ENCODE measurements at places on chromosomes 13 and 19.
A peak's percentile ranks its signal among the peaks of the same experiment; 100 is the strongest.

- DNase-seq, result peak; percentile 79
Observed at GRCh38 chr19:46704379-46705076, 12.4 kb downstream of the PRKD2 start.

DNA sequence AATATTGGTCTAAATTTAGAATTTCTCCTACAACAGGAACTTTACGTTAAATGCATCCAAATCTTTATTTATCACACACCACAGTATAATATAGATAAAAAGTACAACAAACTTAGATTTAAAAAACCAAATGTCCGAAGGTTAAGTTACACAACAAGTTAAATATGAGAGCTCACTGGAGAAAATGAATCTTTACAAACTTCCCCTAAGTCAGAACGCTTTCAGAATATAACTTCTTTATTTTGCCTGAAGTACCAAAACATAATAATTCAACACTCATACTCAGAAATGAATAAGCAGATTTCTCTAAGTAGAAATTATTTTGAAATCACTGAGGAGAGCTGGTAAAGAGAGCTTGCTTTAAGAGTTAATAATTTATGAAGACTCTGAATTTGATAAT, 33.8 kb downstream of the TSC22D1 start:
- DNase-seq, result no peak

GRCh38 chr19:33678796-33679585, 57.2 kb downstream of the CHST8 start:
- no peak for DNase-seq

DNA sequence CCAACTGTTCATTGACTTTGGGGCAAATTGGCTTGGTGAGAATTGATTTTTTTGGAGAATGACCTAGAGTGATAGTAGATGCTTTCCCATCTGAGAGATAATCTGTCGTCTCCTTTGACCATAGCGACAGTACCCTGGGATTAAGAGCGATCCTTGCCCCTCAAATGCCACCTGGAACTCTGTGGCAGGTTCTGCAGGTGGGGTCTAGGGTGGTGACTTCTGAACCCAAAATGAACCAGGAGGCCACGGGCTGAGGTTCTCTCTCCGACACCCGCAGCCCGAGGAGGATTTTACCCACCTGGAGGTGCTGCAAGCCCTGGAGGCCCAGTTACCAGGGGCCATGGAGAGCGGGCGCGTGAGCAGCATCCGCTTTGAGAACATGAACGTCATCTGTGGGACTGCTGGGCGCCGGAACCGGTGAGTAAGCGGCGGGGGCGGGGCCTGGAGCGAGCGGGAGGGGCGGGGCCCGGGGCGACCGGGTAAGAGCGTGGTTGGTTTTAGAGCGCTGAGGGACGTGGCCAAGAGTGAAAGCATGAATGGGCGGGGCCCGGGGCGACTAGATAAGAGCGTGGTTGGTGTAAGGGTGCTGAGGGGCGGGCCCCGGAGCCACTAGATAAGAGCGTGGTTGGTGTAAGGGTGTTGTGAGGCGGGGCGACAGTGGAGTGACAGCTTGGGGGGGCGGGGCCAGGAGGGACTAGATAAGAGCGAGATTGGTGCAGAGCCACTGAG, 8.6 kb downstream of the C19orf81 start:
- peak; percentile 67 for DNase-seq

GRCh38 chr13:80865329-80865728, 524.4 kb upstream of the SPRY2 start:
- no peak for DNase-seq

DNA sequence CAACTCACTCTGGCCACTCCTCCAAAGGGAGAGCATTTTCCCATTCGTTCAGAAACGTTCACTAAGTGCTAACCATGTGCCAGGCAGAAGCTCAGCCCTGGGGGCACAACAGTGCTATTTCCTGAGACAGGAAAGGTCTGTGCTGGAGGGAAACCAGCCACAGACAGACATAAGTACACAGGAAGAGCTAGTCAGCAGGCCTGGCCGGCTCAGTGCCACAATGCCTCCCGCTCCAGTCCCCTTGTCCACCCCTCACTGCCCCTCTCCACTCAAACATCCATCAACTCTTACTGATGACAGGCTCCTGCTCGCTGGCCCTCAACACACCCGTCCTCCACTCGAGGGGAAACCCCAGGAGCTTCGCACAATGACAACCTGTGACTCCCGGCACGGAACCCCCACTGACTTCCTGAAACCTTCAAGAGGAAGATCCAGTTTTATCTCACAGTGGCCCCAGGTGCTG, 11.3 kb upstream of the PLA2G4C start:
- DNase-seq, result no peak

GRCh38 chr19:40216013-40216776, 2.0 kb downstream of the TTC9B start:
- DNase-seq, result no peak

- DNase-seq, result no peak
Observed at GRCh38 chr19:51082611-51083010, at the start of gene KLK14. Gene KLK14 (minus strand): TSS chr19:51082887. CDS start chr19:51082614, 273 bp downstream.

- no peak for DNase-seq
Observed at GRCh38 chr13:58579468-58579867, 947.9 kb downstream of the PCDH17 start.

- no peak for DNase-seq
Observed at GRCh38 chr19:21566073-21566472, 60.7 kb downstream of the ZNF429 start.

- DNase-seq, result no peak
Observed at GRCh38 chr19:51559240-51559639, 11.8 kb upstream of the ZNF175 start.

DNA sequence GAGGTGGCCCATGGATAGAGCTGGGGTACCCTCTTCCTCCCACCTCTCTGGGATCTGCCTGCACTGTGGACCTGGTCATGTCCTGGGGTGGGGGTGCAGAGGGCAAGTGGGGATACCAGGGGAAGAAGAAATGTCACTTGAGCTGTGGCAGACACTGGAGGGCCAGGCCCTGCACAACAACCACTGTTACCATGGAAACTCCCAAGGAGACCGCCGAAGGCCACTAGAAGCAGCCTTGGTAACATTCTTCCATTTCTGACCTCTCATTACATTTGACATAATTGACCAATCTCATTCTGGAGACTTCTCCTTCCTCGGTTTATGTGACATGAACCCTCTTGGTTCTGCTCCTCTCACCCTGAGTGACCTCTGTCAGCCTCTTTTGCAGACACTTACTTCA, 179.9 kb upstream of the SERP2 start:
- no peak for DNase-seq

- DNase-seq, result no peak
Observed at GRCh38 chr13:23656637-23657371, 86.6 kb downstream of the TNFRSF19 start.

- DNase-seq, result no peak
Observed at GRCh38 chr13:32850316-32851052, 165.7 kb upstream of the KL start.

DNA sequence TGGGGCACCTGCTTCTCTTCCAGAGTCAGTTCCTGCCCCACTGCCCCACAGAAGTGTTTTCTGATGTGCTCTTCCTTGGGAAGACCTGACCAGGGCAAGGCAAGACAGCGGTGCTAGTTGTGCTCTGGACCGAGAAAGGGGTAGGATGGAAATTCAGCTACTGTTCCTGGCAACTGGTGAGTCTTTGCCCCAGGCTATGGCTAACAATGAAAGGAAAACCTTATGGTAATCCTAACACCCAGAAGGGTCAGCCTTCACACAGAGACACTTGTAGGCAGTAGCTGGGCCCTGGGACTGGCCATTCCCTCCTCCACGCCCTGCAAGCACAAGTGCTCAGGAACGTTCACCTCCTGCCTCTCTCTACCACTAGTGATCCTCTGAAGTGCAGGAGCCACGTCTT, 9.6 kb upstream of the CYSLTR2 start:
- no peak for DNase-seq
